ENCODE measurements at places on chromosomes 6 and 20.

DNA sequence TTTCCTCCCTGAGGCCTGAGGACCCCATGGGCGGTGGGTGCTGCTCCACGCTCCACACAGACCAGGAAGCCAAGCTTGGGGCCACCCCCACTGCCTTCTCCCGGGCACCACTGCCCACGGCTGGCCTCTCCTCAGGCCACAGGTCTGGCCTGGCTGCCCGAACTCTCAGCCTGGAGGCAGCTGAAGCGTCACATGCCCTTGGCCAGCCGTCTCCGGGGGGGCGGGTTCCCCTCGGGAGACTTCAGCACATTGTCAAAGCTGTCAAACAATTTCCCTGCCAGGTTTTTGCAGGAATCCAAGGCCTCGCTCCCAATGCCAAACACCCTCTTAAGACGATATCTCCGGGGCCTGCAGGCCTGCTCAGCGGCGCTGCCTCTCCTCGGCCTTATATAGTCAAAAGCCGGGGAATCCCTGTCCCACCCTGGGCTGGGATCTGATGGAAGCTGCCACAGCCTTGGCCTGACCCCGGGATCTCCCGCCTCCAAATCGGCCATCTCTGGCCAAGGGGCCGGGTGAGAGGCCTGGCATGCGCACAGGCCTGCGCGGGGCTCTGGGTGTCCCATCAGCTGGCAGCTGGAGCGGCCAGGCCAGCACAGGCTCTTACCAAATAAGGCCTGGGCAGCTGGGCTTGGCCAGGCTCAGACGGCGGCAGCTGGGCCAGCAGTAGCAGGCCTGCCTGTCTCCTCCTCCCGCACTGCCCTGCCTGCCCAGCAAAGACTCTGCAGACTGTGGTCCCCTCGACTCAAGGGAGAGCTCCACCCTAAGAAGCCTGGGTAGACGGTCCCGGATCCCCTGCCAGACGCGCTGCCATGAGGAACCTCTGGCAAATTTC is 49.7 kb downstream of the RBM38 start:
- peak; percentile 60 for ATAC-seq

DNA sequence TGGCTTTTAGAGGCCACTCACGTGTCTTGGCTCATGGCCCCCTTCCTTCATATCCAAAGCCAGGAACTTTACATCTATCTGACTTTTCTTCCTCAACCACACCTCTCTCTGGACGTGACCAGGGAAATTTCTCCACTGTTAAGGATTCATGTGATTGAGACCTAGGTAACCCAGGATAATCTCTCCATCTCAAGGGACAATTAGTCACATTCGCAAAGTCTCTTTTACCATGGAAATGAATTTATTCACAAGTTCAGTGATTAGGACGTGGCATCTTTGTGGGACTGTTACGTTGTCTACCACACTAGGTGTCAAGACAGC is 227.5 kb upstream of the RAB32 start:
- no peak for ATAC-seq

DNA sequence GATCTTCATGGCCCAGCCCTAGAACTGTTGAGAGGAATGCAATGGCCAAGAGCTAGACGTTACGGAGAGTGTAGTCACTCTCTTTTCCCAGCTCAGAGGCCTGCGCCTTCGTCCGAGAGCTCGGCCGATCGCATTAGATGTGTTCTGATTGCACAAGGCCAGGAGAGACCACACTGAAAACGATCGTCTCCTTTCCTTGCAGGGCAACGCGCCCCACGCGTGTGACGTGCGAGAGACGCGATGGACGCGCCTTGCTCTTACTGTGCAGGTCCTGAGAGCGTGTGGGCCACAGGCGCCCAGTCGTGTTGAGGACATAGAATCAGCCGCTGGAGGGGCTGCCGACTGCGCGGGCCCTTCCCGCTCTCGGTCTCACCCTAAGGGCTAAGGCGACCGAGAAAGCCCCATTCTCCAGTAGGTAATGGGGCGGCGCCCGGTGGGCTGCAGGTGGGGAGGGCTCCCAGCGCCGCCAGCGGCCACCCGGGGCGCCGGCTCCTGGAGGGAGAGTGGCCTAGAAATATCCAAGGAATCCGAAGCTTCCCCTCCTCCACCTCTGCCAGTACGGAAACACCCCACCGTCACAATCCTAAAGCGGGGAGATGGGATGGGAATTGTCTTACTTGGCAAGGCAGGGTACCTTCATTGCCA is 26.9 kb downstream of the TFAP2B start:
- ATAC-seq: no peak

GRCh38 chr20:55094353-55094861 is 619.0 kb downstream of the DOK5 start:
- ATAC-seq: no peak

DNA sequence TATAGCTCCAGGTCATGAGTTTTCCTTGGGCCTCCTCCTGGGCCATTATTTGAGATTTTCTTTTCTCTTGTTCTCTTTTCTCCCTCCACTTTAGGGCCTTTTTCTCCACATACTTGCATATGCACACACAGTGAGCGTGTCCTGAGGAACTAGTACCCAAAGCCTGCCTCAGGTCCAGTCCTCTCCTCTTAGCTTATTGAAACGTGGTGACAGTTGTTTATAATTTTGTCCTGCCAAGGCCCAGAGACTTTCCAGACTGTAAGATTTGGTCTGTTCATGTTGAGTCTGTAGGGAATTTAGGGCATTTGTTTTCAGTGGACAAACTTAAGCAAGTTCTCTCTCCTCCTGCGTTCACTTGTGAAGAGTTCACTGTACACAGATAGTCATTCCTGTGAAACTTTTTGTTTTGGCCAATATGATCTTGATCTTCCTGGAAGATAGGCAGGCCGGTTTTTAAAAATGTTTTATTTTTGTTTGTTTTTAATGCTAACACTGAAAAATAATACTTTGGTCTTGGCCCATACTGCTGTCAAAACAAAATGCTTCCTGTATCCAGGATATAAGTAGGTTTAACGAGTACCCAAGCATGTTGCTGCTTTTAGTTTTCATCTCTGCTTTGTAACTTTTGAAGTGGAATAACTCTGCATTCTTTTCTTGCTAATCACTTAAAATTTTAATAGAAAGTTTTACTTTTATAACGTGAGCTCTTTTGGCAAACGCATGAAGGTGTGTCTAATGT is 20.7 kb downstream of the LRRC1 start:
- no peak for ATAC-seq

- ATAC-seq: no peak
These were observed 87.2 kb downstream of the PDE7B start for GRCh38 chr6:135938576-135939207.

All from esophagus mucosa (tissue), 1 donor.